ENCODE measurements at places on chromosomes 2 and 18.

- no peak for DNase-seq
These were observed 15.0 kb upstream of the FMNL2 start for GRCh38 chr2:152319822-152320570.

- DNase-seq = peak; percentile 46
These were observed 48.1 kb upstream of the ARL4C start for GRCh38 chr2:234544659-234545611.

GRCh38 chr2:132479155-132479554 is 62.5 kb downstream of the GPR39 start:
- DNase-seq = no peak

GRCh38 chr2:47518497-47519146 is 115.7 kb downstream of the MSH2 start:
- no peak for DNase-seq

DNA sequence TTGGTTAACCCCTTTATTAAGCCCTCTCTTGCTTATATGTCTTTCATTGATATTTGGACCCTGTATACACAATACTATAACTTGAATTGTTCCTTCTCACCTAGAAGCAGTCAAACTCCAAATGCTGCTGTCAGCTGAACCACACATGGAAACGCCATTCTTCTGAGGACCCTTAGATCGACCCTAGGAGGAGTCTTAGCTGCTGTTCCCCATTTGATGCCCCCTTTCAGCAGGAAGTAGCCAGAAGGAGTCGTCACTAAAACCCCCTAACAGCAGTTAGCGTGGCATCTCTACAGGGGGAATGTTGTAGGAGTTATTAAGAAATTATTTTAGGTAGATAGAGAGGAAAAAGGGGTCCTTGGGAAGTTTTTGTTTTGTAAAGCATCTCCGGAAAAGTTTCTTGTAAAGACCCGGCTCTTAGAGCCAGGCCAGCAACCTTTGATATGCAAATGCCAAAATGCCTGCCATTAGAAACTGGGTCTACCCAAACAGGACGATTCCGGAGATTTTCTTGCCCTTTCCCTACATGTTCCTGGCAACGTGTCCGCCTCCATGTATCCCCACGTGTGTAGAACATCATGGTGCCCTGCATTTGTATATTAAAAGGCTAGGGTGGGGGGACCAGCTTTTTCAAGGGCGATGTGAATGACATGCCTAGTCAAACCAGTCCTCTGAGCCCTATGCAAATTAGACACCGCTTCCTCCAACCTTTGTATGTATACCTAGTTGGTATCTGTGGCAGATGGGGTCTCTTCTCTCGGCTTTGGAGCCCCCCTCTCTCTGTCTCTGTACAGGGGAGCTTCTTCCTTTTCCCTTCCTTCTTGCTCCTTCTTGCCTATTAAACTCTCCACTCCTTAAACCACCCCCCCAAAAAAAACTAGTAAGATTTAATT is 638.4 kb upstream of the POU3F3 start:
- DNase-seq = no peak

- DNase-seq = no peak
These were observed 6.9 kb upstream of the TRAF3IP1 start for GRCh38 chr2:238313289-238313990.

DNA sequence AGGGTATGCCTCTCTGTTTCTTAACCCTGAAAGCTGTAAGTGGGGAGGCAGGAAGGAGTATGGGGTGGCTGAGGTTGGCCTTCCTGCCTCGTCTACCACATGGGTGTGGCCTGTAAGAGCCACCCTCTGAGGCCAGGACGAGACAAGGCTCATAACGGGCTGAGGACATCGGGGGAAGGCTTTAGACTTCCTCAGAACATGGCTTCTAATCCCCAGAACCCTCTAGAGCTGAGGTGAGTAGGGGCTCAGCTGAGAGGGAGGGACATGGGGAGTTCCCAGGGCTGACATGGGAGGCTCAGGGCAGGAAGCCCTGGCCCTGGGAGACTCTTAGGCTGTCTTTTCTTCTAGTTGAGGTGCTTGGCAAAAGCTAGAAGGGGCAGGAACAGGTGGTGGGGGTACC is 36.7 kb downstream of the EMX1 start:
- DNase-seq = no peak

GRCh38 chr2:3379339-3379646 is 201 bp upstream of the TRAPPC12 start:
- DNase-seq = no peak

- no peak for DNase-seq
These were observed 68.7 kb upstream of the EDAR start for GRCh38 chr2:109057686-109058085.

GRCh38 chr2:219173176-219173575 is 3.3 kb upstream of the SLC23A3 start:
- DNase-seq = no peak

DNA sequence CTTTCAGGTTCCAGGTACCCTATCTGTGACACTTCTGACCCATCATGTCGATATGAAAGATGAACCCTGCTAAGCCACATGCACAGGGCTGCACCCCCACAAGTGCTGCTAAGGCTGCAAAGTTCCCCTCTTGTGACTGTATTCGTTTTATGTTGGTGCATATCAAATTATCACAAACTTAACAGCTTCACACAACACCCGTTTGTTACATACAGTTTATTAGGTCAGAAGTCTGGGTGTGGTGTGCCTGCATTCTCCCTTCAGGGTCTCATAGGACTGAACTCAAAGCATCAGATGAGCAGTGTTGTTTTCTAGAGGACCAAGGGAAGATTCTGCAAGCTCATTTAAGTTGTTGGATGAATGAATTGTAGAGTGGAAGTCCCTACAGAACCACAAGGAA is 199.4 kb downstream of the ANAPC1 start:
- DNase-seq = no peak

DNA sequence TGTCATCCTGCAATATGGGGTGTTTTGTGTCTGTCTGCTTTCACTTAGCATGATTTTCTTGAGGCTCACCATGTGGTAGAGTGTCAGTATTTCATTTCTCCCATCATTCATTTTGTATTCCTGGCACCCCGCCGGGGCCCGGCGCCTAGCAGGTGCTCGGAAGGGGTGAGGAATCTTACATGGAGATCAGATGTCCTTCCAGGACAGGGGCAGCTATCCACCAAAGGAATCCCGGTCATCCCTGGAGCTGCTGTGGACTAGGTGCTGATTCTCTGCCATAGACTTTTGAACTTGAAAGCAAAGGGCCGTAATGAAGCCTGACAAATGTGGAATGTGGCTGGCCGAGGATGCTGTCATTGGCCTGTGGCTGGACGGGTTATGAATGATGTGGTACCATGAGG is 2.4 kb downstream of the PRELID3A start:
- no peak for DNase-seq

DNA sequence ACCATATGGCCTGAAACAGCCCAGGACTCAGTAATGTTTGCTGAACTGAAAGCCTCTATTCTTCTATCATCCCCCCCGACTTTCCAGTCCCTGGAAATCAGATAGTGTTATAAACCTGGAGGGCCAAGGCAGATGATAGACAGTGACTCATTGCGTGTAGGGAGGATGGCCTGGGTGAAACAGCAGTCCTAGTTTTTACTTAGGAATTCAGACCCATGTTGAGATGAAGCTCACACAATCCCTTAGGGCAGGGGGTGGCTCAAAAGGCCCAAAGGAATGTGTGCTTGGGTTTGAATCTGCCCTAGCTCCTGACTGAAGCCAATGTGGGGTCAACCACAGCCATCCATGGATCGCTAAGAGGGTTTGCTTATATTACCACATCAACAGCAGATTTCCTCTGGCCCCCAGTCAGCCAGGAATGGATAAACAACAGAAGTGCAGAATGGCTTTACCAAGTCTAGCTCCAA is 43.9 kb upstream of the STPG4 start:
- no peak for DNase-seq

DNA sequence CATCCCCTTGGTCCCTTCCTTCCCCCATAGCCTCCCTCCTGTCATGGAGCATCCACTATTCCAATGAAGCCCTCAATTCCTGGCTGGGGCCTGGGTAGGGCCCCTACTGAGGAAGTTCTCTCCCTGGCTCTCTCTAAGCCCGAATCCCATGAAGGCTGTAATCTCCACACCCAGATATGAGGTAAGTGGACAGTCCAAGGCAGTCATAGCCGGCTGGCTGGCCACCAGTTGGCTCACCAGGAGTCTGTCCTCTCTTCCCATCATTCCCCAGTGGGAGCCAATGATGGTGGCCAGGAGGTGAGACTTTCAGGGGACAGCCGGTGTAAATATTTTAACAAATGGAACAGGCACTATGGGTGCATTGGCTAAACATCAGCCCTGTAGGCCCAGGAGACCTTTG is 6.8 kb upstream of the TAF1B start:
- DNase-seq = no peak

DNA sequence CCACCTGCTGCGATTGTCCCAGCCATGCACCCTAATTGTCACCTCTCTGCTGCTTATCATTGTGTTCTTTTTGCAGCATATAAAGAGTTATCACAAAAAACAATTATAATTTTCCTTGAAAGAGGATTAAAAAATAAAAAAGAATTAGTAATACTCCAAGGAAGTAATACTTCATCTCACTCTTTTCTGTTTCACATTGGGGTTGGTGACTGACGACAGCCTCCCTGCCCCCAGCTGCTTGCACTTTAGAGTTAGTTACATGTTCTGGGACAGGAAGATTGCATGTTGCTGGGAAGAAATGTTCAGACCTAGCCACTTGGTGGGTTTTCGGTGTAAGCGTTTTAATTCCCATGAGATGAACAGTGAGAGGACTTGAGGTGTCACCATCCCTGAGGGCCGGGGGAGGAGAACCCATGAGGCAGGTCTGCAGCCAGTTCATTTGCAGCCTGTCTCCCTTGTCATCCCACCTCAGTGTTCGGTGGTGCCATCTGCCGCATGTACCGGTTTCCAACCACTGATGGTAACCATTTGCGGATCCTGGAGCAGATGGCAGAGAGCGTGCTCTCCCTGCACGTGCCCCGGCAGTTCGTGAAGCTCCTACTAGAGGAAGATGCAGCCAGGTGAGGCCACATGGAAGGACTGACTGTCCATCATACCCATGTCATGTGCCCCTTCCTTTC is 69.1 kb downstream of the COA5 start:
- DNase-seq = no peak

GRCh38 chr2:122136056-122136455 is 380.6 kb downstream of the TSN start:
- no peak for DNase-seq

DNA sequence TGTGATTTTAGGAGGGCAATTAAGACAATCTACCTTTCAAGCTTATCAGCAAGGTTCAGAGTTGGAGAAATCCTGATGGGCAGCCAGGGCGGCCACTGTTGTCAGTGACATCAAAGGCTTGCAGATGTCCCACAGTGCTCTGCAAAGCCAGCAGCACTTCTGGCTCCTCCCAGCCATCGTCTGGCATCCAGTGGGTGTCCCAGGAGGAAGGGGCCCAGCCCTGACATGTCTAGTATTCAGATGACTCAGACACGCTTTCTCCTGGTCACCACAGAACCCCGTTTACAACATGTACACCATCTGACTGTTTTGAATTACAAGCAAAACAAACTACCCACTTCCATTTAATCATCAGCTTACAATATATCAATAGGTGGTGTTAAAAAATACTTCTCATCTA is 61.4 kb downstream of the CYRIA start:
- no peak for DNase-seq

DNA sequence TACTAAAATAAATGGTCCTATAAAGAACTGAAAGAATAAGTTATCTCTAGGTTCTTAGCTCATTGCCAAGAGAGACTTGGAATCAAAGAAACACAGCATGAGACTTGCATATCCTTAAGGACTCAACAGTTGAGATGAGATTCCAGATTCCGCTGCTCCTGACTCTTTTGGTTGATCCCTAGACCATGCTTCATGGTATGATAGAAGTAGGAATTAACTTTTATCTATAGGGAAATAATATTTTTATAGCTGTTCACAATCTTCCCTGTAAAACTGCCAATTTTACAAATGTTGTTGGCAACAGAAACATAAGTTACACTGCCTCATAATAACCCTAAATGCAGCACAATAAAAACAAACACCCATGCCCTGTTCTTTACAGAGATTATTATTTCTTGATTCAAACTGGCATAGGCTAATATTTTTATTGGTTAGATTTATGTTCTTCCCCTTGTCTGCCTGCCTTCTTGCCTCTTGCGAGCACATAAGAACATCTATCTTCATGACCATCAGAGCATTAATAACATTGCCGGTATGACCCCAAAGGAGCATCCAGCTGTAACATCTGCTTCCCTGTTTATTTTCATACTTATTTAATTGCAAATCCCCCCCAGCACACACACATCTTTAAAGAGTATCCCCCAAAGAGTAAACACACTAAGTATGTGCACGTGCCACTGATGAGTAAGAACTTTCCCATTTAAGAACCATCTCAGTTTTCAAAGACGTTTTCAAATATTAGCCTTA is 735.7 kb upstream of the SLC8A1 start:
- no peak for DNase-seq

GRCh38 chr2:32627441-32627813 is 423 bp upstream of the TTC27 start:
- no peak for DNase-seq

GRCh38 chr2:183037553-183038340 is 510 bp downstream of the NCKAP1 start:
- DNase-seq = peak; percentile 15

GRCh38 chr2:190973726-190974628 is 40.0 kb downstream of the STAT1 start:
- no peak for DNase-seq

GRCh38 chr2:217223222-217223930 is 363.5 kb upstream of the TNP1 start:
- no peak for DNase-seq

GRCh38 chr2:63654959-63655358 is 66.2 kb downstream of the MDH1 start:
- no peak for DNase-seq

DNA sequence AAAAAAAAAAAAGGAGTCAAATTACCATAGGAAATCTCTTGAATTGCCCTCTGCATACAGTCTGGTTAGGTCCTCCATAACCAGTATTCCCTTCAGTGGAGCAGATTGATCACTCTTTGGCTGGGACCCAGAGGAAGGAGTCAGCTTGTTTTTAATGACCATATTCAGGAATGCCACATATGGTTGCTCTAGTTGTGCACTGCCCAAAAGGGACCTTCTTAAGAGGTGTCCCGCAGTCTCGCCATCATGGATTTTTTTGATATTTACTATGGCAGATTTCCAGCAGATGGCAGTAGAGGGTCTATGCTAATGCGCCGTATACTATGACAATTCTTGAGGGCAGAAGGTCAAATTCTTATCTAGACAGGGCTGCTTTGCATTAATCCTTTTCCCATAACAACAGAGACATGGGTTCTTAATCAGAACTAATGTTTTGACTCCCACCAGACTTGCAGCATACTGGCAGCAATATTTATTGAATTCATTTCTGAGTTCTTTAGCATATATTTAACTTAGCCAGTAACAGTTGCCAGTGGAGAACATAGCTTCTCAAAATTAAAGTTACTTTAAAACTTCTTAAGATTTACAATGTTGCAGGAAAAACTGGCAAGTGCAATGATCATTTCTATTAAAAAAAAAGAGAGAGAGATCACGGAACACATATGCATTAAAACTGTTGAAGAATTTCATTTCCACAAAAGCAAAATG is 31.8 kb upstream of the INPP4A start:
- no peak for DNase-seq

DNA sequence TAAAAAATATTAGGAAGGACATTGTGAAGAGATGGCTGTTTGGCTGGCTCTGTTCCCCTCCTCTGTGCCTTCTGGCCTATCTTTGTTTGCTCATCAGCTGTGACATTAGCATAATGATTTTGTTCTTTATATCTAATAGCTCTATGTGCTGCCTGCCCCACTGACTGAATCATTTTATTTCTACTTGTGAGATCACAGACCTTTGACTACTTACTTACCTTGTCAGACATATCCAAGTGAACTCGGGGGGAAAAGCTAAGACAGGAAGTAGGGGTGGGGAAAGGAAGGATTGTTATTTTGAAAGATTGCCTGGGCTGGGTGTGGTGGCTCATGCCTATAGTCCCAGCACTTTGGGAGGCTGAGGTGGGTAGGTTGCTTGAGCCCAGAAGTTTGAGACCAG is 104.2 kb downstream of the ASAP2 start:
- no peak for DNase-seq
